Gastroesophageal sphincter (tissue), 4 donors: ENCODE measurements at places on chromosomes 7 and 10.

- no peak for ATAC-seq
These were observed 86.4 kb downstream of the FAM53B start for GRCh38 chr10:124657806-124658205.

GRCh38 chr10:83432261-83433045 is 706.9 kb upstream of the GHITM start:
- no peak for ATAC-seq

DNA sequence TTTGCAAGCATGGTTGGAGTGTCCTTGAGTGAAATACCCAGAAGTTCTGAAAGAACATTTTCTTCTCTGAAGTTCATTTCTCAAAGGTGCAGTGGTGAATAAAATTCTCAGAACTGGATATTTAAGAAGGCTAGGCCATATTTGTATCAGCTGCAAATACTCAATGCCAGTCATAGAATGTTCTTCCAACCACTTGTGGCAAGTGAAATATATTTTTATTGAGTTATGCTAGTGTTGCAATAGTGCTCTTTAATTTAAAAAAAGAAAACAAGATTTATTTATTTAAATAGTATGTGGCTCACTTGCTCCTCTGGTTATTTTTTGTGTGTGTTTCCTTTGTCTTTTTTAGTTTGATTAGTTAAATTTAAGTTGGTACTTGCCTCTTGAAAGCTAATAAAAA is 64.5 kb downstream of the PALS2 start:
- ATAC-seq, result no peak

- ATAC-seq, result no peak
These were observed 1.6 kb upstream of the ARHGAP12 start for GRCh38 chr10:31930023-31930751.

DNA sequence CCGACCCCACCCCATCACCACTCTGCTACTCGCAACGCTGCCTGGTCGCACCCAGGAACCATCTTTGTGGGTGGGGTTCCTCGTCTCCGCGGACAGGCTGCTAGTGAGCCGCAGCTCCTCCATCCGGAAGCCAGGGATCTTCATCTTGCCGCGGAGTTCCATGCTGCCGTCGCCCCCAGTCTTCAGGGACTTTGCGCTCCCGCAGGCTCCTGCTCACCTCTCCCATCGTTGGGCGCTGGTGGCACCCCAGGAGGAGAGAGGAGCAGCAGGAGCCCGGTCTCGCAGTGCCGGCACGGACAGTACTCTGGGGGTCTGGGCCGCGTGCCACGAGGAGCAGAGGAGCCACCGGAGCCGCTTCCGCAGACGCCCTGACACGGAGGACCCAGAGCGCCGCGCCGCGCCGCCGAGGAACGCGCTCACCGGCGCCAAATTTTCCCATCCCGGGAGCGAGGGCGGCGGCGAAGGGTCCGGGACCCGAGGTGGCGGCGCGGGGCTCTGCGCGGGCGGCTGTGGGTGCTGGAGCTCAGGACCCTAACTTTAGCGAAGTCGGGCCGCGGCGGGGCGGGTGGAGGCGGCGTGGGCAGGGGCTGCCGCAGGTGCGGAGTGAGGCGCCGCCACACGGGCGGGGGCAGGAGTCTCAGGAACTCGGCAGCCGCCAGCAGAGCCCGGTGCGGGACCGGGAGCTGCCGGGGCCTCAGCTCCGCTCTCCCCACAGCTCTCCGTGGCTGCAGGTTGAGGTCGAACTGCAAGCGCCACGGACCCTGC is 750.1 kb upstream of the SORCS1 start:
- ATAC-seq, result no peak

- ATAC-seq, result no peak
These were observed 4.4 kb downstream of the RAB11FIP2 start for GRCh38 chr10:118042336-118042735.

DNA sequence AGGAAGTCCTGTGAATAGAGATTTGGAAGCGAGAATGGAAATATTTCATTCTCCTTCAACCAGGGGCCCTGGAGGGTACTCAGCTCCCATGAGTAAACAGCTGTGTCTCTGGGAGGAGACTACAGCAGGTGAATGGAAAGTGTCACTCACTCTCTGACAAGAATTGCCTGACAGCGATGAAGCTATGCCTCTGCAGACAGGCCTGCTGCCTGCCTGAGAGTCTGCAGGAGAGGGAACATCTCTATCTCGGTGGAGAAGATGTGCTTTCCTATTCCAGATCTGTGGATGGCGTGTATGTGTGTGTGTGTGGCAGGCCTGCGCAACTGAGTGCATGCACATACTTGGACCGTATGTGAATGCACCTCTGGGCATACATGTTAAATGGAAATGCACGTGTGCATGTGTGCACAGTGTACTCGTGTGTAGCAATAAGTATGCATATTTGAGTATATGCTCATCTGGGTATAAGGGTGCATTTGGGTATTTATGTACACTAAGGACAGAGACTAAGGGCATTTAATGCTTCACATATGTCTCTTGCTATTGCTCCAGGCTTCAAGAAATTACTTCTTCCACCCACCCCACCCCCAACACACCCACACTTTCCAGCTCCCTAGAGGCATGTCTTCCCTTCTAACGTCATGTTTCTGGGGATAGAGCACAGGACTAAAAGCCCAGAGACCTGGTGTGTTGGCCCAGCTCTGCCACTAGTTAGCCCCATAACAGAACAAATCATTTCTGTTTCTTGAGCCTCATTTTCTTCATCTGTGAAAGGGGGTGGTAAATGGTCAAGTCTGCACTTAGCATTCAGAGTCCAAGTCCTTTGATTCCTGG is 4.6 kb upstream of the ADCYAP1R1 start:
- ATAC-seq, result no peak

DNA sequence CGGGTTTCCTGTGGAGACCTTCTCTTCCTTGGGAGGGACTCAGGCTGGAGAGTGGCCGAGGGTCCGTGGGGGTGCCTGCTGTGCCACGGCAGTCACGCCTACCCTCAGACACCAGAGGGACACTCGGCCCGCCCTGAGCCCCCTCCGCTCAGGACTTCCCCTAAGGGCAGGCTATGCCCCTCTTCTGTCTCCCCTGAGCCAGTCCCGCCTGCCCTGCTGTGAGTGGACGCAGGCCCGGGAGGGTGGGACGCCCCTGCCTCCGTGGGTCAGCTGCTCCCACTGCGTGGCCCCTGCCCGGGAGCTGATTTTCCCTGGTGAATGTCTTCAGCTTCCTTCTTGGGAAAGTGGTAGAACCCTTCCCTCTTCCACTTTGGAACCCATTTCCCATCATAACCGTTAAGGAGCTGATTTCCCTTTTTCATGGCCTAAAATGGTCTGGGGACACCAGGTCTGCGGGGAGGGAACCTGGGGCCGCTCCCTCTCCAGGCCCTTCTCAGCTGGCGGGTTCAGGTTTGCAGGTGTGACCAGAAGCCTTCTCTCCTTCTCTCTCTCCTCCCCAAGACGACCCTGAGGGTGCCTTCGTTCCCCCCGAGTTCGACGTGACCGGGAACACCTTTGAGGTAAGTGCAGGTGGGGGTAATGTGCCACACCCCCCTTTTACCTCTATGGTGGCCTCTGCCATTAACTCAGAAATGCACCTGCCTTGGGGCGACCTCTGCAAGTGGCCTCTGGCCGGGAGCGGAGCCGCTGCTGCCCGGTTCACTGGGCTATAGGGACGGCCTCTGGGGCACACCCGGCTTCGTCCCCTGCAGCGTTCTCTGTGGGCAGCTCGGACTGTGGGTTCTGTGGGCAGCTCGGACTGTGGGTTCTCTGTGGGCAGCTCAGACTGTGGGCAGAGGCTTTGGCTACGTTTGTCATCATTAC is 7.9 kb downstream of the KNDC1 start:
- no peak for ATAC-seq

DNA sequence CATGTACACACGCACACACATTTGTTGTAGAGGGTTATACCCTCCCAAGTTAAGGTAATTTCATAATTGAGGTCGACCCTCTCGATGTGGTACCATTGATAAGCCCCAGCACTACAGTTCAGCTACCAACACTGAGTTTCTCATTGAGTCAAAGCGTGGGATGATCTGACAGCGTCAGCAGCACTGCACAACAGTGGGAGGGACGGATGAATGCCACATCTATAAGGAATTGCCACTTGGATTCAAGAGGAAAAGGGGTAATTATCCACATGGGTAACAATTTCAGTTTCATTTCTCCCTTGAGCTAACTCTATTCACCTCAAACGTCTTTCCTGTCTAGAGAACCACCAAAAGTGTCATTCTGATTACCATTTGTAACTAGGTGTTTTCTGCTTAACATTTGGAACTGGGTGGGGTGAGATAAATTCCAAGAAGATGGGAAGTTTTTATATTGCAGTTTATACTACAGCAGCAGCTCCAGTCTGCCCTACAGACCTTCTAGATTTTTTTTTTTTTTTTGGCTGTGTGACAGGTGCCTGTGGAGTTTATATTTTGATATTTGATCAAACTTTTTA is 342.9 kb downstream of the AUTS2 start:
- ATAC-seq, result no peak

GRCh38 chr7:129948338-129948737 is 4.4 kb downstream of the UBE2H start:
- no peak for ATAC-seq

DNA sequence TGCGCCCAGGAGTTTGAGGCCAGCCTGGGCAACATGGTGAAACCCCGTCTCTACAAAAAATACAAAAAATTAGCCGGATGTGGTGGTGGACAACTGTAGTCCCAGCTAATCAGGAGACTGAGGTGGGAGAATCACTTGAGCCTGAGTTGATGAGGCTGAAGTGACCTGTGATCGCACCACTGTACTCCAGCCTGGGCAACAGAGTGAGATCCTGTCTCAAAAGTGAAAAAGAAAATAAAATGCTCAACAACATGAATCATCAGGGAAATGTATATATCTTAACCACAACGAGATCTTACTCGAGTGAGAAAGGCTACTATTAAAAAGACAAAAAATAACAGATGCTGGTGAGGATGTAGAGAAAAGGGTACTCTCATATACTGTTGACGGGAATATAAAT is 72.7 kb downstream of the JMJD1C start:
- ATAC-seq, result no peak

DNA sequence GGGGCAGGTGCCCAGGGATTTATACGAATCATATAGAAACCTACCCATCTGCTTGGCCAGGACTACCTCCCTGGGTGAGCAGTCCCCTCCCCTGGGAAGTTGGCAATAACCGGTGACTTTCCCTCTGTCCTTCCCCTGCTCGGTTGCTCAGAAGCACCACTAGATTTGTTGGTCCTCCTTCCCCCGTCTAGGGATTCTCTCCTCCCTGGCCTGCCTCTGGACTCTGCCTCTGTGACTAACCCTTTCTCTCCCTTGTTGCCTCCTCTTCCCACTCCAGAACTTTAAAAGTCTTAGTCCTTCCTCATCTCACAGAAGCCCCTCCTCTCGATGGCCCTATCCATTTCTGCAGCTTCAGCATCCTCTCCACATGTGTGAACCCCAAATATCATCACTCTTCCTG is 9.8 kb downstream of the CALHM3 start:
- ATAC-seq, result no peak

DNA sequence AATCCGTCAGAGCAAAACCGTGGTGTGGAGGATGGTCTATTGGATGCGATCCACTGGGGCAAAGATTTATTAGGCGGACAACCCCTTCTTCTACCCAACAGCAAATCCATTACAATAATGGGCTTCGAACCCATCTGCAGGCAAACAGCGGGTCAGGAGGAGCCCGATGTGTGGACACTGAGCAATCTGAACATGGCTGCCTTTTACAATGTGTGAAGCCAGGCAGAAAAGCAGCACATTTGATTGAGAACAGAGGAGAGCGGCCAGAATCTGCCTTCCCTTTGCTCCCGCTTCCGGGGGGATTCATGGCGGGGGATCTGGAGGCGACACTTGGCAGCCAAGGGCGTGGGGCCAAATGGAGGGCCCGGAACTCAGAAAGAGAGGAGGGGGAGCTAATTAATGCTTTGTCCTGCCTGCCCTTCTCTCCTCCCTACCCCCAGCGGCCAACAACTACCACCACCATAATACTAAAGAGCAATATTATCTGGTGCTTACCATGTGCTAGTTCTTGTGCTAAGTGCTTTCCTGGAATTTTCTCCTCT is 133.0 kb downstream of the EMX2 start:
- ATAC-seq, result no peak

DNA sequence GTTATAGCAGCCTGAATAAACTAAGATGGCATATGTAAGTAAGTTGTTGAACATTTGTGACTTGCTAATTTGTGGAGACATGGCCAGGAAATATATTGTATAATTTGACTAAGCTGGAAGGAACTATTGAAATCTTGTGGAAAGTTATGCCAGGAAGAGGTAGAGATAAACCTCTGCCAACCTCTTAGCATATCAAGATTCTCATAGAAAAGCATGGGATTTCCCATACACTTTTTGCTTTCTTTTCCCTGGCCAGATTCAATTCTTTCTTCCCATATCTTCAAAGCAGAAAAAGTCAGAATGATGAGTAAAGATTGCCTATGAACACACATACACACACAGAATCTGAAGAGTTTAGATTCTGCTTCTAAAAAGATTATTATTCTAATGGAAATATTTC is 216.2 kb downstream of the SEMA3D start:
- no peak for ATAC-seq

GRCh38 chr10:45278860-45279498 is 36.4 kb downstream of the OR13A1 start:
- ATAC-seq, result no peak

DNA sequence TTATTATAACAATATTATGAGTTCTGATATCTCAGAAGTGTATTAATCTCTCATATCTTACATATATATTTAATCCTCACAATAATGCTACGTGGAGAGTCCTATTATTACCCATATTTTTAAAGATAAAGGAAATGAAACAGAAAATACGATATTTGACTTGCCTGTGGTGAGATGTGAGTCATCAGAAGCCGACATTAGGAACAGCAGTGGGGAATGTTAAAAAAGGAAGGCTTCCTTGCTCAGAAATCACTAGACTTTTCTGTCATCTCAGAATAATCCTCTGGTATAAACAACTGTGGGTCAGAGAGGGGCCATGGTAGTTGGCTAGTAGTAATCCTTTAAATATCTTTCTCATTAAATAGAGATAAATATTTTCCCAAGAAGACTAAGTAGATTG is 402.3 kb upstream of the PCDH15 start:
- no peak for ATAC-seq

- ATAC-seq, result no peak
These were observed 215.2 kb upstream of the MKLN1 start for GRCh38 chr7:131112431-131112830.

DNA sequence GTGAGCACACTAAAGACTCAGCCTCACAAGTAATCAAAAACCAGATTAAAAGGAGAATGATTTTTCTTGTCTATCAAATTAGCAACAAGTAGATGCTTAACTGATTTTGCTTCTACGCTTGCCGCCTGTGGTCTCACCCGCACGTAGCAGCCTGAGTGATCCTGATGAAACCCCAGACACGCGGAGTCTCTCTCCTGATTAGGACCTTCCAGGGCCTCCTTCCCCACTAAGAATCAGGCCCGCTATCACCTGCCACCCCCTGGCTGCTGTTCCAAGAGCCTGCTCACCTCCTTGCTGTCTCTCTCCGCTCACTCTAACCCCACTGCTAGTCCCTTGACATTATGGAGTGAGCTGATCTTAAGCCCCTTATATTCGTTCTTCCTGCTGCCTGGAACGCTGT is 325.9 kb upstream of the NRP1 start:
- ATAC-seq, result no peak
